ENCODE measurements at places on chromosomes 12 and 14. TPM values are rescaled to one million over a fixed set of nuclear protein-coding genes. Genes with fewer than 3 reads are reported as not detected.

OR10A7 gene
- not detected for polyA plus RNA-seq

KRT5 gene
- polyA plus RNA-seq: 1.6 TPM

OR4Q3 gene
- 0.09 TPM for polyA plus RNA-seq

TCL1B gene
- not detected for polyA plus RNA-seq

COX8C gene
- polyA plus RNA-seq: not detected

DNA sequence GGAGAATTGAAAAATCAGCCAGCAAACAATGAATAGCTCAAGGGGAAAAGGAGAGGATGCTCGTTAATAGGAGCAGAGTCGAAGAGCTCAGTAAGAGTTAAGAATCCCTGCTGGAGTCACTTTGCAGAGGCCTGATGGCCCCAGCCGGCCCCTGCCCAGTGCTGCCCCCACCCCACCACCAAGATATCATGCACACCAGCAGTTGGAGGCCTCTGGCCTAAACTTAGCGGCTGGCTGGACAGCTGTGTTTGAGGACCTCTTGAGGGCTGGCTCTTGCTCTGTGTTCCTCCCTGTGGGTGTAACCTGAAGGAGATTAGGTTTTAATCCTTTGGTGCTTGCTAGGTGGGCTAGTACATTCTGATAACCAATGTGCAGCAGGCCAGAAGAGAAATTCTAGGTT lies 142.0 kb downstream of the PLXNC1 start:
- DNase-seq: no peak
- H3K4me3 ChIP-seq: no peak overlapping the region
- no peaks in the 10 kb centered on the region for H3K36me3 ChIP-seq

GRCh38 chr12:91618281-91618680 lies 435.7 kb upstream of the DCN start:
- H3K27me3 ChIP-seq: no peaks in the 10 kb centered on the region
- H3K4me3 ChIP-seq: no peak overlapping the region

DNA sequence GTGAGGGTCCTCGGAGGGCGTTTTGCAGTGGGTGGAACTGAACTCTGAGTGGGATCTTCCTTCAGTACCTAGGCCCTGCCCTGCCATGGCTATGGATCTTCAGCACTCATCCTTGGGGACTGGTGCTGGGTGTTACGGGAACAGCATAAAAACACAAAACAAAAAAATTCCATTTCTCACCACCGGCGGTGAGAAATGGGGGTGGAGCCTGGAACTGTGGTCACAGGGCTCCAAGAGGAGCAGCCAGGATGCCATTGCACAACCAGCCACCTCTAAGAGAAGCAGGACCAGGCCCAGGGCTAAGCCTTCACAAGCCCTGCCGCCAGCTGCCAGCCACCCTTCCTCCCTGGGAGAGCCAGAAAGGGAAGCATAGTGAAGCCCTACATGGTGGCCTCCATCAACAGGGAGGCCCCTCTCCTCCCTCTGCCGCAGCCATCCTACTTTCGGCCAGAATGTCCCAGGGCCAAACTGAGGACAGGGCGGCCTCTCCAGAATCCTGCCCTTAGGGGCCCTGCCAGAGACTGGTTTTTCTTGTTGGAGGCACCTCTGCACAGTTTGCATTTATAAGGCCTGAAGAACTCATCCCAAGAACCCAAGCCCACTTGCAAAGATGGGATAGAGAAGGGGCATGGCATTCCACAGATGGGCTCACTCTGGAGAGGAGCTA lies 76.5 kb downstream of the VCPKMT start:
- no peaks in the 10 kb centered on the region for H3K27me3 ChIP-seq
- no peaks in the 10 kb centered on the region for H3K4me1 ChIP-seq
- H3K4me3 ChIP-seq: no peak overlapping the region
- no peaks in the 10 kb centered on the region for H3K36me3 ChIP-seq

- no peaks in the 10 kb centered on the region for H3K36me3 ChIP-seq
- no peaks in the 10 kb centered on the region for H3K27me3 ChIP-seq
- no peak overlapping the region for H3K27ac ChIP-seq
- no peak for DNase-seq
Observed at GRCh38 chr14:71029236-71029781, 122.0 kb downstream of the PCNX1 start.

DNA sequence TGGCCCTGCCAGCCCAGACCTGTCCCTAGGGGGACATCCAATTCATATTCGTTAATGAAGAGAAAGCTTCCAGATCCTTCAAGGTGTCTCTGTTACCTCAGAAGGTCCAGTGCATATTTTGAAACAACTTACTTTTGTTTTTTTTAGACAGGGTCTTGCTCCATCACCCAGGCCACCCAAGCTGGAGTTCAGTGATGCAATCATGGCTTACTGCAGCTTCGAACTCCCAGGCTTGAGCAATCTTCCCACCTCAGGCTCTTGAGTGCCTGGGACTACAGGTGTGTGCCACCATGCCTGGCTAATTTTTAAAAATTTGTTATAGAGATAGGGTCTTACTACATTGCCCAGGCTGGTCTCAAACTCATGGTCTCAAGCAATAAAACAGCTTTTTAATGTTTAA lies 48.4 kb downstream of the B4GALNT3 start:
- no peak overlapping the region for H3K4me3 ChIP-seq
- H3K27ac ChIP-seq: no peak overlapping the region
- H3K36me3 ChIP-seq: no peaks in the 10 kb centered on the region

GRCh38 chr14:51023964-51024363 lies 70.9 kb downstream of the TRIM9 start:
- H3K27ac ChIP-seq: no peak overlapping the region
- no peak overlapping the region for H3K4me3 ChIP-seq
- H3K4me1 ChIP-seq: no peaks in the 10 kb centered on the region
- no peaks in the 10 kb centered on the region for H3K36me3 ChIP-seq
- no peak for DNase-seq

DNA sequence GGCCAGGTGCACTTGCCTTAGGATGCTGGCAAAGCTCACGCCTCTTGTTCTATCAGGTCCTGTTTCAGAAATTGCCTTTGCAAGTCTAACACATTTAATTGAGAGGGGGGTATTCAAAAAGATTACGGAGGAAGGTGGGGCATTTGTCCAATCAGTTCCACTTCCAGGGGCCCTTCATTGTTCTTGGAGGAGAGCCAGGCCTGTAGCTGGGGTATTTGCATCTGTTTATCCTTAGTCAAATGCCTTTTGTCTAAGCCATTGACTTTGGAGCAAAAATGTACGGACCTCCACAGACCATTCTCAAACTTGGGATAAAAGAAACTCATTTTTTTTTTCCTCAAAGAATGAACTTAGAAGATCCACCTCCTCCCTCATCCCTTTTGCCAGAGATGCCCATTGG lies 582.0 kb downstream of the BCL11B start:
- H3K27me3 ChIP-seq: no peaks in the 10 kb centered on the region
- no peak overlapping the region for H3K4me3 ChIP-seq
- no peak for DNase-seq
- no peaks in the 10 kb centered on the region for H3K36me3 ChIP-seq
- no peak overlapping the region for H3K27ac ChIP-seq
- no peaks in the 10 kb centered on the region for H3K4me1 ChIP-seq

- no peaks in the 10 kb centered on the region for H3K27me3 ChIP-seq
- H3K4me1 ChIP-seq: peaks cover 10% of the 10 kb centered on the region
- no peaks in the 10 kb centered on the region for H3K36me3 ChIP-seq
- DNase-seq: no peak
Observed at GRCh38 chr12:120368789-120369602, at the start of gene MSI1. MSI1 (minus strand) TSS chr12:120369164; CDS start chr12:120369091, 73 bp downstream.

GRCh38 chr12:123941624-123942237 lies 30.9 kb downstream of the CCDC92 start:
- H3K36me3 ChIP-seq: no peaks in the 10 kb centered on the region
- no peak overlapping the region for H3K27ac ChIP-seq
- H3K27me3 ChIP-seq: no peaks in the 10 kb centered on the region
- H3K4me1 ChIP-seq: no peaks in the 10 kb centered on the region

DNA sequence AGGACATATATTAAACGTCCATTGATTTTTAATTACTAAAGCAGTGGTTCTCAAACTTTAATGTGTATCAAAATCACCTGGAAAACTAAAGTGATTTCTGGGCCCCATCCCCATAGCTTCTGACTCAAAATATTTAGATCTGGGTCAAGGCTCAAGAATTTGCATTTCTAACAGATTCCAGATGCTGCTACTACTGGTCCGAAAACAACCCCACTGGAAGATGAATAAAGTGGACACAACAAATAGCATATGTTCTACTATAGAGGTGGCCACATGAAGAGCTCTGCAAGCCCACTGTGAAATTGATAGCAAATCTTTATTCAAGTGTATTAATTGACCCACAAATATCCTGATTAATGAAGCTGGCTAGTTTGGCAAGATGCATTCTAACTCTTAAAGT lies 69.4 kb downstream of the SPATA7 start:
- no peaks in the 10 kb centered on the region for H3K27me3 ChIP-seq
- H3K36me3 ChIP-seq: no peaks in the 10 kb centered on the region
- H3K4me3 ChIP-seq: no peak overlapping the region
- H3K27ac ChIP-seq: no peak overlapping the region
- no peaks in the 10 kb centered on the region for H3K4me1 ChIP-seq

DNA sequence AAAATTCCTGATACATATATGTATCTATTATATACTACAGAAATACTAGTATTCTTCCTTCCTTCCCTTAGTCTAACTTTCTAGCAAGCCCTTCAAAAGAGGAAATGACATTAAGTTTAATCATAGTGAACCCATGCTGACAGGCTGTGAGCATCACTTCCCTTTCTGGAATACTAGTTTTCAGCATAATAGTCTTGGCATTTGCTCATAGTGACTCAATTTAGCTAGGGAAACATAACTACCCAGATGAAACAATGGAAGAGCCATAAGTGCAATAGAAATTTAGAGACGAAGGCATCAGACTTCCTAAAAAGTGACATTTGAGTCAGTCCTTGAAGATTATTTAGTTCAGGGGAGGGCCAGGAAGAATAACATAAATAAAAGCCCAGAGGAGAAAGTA lies 184.5 kb upstream of the CRY1 start:
- H3K27ac ChIP-seq: no peak overlapping the region
- no peak for DNase-seq
- H3K4me1 ChIP-seq: no peaks in the 10 kb centered on the region
- H3K36me3 ChIP-seq: no peaks in the 10 kb centered on the region

DNA sequence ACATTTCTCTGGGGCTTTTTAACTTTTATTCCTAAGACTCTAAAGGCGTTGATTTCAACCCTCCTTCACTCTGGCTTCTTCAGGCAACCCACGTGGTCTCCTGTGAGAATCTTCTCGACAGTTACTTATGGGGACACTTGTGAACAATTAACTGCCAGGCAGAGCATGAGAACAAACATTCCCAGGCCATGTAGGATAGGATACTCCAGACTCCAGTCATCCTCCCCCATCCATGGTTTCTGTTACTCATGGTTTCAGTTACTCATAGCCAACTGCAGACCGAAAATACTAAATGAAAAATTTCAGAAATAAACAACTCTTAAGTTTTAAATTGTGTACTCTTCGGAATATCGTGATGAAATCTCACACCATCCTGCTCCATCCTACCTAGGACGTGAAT lies 19.5 kb downstream of the GPR68 start:
- H3K4me3 ChIP-seq: no peak overlapping the region
- H3K4me1 ChIP-seq: no peaks in the 10 kb centered on the region
- H3K27ac ChIP-seq: no peak overlapping the region
- DNase-seq: no peak
- H3K36me3 ChIP-seq: no peaks in the 10 kb centered on the region

GRCh38 chr14:73452341-73453186 lies 5.8 kb downstream of the NUMB start:
- DNase-seq: no peak
- H3K27ac ChIP-seq: no peak overlapping the region
- H3K4me3 ChIP-seq: no peak overlapping the region
- H3K27me3 ChIP-seq: no peaks in the 10 kb centered on the region

- H3K4me3 ChIP-seq: no peak overlapping the region
- no peaks in the 10 kb centered on the region for H3K4me1 ChIP-seq
- no peak overlapping the region for H3K27ac ChIP-seq
- no peak for DNase-seq
- H3K27me3 ChIP-seq: no peaks in the 10 kb centered on the region
Observed at GRCh38 chr14:62709773-62710172, 335.5 kb downstream of the KCNH5 start.

Data from pancreas (tissue), 10 donors.